DMS 273 treated with DMSO at 0.1 percent for 48 hours (cell line): ENCODE measurements at places on chromosomes 3 and 15.

DNA sequence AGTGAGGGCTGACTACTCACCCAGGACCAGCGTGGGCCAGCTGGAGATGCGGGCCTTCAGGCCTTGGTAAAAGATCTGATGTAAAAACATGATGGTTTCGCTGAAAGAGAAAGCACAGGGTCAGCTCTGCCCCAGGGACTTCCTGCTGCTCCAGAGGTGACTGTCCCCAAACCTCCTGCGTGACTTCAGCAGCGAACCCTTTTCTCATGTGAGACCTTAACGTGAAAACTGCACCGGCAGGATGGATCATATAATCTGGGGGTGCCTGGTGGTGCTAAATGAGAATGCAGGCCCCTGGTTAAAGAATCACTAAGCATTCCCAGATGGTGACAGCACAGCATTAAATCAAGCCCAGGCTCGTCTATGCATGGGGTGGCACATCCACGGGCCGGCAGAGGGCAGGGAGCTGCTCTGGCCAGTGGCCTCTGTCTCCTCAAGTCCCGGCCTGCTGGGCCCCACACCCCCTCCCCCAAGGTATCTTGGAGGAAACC is 55.4 kb downstream of the RASGRF1 start:
- DNase-seq: no peak

- no peak for DNase-seq
These were observed 207.4 kb upstream of the HES1 start for GRCh38 chr3:193928354-193929209.

- no peak for DNase-seq
These were observed 30.1 kb upstream of the SPTSSB start for GRCh38 chr3:161401389-161401788.

DNA sequence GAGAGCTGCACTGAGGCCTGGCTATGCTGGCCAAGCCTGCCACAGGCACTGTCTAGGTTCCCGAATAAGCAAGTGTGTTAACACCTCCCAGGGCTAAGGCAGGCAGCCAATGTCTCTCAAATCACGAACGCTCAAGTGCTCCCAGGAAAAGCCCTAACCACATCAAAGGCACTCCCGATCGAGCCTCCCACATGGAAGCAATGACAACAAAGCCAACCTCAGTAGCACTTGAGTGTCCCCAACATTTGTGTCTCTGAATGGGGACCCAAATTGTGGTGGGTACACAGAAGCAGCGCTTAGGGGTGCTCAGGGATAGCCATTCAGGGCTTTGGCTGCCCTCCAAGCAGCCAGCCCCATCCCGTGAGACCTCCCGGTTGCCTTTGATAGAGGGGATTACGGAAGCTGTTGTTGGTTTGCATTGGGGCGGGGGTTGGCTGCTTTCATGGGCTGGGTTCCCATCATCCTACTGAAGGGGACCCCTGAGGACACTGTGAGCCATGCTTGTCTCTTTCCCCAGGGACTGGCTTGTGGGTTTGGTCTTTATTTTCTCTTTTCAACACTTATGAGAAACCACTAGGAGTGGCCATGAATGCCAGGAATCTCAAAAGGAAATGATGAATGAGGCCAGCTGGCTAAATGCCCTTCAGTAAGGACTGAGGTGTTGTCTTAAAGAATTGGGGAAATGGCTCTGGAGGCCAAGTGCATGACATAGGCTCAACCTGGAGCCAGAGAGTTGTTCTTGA is 234.1 kb upstream of the FEZF2 start:
- no peak for DNase-seq

DNA sequence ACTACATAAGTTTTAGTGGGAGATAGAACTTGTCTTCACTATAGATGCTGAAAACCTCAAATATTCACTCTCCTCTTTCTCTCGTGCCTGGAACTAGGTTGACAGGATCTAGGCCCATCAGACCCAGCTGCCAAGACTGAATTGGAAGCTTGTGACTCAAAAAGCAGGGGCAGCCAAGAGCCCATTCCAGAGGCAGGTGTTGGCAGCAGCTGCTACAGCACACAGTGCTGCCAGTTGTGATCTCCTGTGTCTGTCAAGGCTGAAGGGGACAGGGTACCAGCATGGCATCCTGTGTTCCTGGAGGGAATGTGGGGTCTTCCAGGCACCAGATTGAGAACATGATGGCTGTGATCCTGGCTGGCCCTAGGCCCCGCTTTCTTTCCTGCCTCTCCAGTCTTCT is 92.5 kb upstream of the MB21D2 start:
- no peak for DNase-seq

DNA sequence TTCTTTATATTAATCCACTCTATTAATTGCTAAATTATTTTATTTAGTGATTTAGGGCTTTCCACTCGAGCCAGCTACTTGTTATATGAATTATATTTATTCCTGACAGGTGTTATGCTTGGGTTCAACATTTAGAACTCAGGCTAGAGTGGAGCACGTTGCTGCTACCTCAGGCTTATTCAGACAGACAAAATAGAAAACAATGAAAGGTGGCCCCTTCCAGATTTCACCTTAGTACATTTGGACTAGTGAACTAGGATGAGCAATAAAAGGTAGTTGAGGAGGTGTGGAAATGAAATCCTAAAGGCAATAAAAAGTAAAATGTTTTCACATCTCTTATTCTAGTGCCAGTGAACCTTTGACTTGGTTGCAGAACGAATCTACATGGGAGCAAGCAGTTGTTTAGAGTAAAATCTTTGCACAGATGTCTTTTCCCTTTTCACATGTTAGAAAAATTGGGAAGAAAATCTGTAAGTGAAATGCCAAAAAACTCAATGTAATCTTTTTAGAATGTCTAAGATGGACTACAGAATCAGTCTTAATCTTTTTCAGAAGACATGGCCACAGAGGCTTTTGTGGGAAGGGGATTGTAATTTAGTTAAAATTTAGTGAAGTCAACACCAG is 63.8 kb downstream of the AKAP13 start:
- DNase-seq: no peak

DNA sequence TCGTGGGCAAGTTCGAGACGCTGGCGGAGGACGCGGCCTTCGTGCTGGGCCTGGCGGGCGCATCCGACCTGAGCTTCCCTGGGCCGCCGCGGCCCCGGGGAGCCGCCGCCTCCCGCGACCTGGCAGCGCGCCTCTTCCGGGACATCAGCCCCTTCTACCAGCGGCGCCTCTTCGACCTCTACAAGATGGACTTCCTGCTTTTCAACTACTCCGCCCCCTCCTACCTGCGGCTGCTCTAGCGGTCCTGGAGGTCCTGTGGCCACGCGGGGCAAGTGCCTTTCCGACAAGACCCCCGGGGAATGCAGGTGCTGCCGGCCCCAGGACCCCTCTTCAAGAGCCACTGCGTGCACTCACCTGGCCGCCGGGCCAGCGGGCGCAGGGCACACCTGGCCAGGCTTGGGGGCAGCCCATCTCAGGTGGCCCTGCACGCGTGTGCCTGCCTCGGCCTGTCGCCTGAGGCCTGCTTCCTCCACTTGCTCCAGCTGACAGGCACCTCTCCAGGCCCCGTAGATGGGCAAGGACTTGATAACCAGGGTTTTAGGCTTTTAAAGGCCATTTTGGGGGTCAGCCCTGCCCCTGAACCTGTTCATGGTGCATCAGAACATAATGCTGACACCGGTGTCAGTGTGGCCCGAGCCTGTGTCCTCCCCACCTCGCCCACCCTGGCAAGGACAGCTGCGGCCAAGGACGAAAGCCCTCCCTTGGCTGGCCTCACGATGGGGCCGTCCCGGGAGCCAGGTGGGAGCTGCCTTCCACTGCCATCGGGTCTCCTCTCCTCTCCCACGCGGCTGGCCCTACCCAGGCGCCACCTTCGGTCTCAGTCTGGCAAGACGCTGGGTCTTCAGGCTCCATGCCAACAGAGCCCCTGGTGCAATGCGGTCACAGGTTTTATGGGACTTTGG is 16.1 kb downstream of the C3orf22 start:
- DNase-seq: no peak

- no peak for DNase-seq
These were observed 27.6 kb downstream of the ANP32A start for GRCh38 chr15:68792901-68793766.
